Skin of body (tissue), 3 donors: ENCODE measurements at places on chromosomes 5 and 9. TPM values are rescaled to one million over a fixed set of nuclear protein-coding genes. Genes with fewer than 3 reads are reported as not detected.

LVRN gene
- total RNA-seq, result 18.4 TPM

WNT8A gene
- not detected for total RNA-seq

CNTFR gene
- 7.5 TPM for total RNA-seq

GMCL2 gene
- not detected for total RNA-seq

PRDM9 gene
- total RNA-seq, result not detected

S100Z gene
- 0.30 TPM for total RNA-seq

FAM78A gene
- 3.6 TPM for total RNA-seq

OR4F3 gene
- total RNA-seq, result not detected

NCS1 gene
- 7.6 TPM for total RNA-seq

DNA sequence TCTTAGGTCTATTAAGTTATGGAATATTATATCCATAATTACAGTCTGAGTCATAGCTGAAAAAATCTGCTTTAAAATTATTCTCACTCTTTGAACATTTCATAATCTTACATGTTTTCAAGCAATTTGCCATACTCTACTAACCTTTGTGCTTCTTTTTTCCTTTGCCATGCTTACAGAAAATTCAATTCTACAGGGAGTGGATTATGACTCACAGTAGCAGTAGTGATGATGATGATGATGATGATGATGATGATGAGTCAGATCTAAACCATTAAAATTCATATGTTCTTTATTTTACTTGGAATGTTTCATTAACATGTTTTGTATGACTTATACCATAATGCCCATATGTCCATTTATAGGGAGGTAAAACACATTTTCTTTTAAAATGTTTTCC is 207.1 kb downstream of the VPS13A start:
- DNase-seq, result no peak

- peak; percentile 27 for DNase-seq
Observed at GRCh38 chr9:113600871-113601614, 137.5 kb downstream of the RGS3 start.

- no peak for DNase-seq
Observed at GRCh38 chr5:134552301-134552700, 26.8 kb downstream of the JADE2 start.

DNA sequence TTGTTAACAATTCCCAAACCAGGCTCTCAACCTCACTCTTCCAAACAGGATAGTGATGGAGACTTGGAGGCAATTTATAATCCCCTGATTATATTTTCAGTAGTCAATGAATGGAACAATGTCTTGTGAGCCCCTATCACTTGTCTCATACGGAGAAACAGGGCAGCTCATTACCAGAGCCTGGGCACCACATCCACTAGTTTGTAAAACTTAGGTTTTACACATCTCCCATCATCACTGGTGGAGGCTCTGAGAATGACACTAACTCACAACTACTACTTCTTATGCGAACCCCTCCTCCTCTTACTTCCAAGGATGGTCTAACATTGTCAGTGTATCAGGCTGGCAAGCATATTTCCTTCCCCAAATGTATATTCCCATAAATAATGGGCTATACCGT is 253.7 kb downstream of the EPB41L4A start:
- no peak for DNase-seq

GRCh38 chr9:37302277-37302676 is 120.2 kb upstream of the GRHPR start:
- no peak for DNase-seq

DNA sequence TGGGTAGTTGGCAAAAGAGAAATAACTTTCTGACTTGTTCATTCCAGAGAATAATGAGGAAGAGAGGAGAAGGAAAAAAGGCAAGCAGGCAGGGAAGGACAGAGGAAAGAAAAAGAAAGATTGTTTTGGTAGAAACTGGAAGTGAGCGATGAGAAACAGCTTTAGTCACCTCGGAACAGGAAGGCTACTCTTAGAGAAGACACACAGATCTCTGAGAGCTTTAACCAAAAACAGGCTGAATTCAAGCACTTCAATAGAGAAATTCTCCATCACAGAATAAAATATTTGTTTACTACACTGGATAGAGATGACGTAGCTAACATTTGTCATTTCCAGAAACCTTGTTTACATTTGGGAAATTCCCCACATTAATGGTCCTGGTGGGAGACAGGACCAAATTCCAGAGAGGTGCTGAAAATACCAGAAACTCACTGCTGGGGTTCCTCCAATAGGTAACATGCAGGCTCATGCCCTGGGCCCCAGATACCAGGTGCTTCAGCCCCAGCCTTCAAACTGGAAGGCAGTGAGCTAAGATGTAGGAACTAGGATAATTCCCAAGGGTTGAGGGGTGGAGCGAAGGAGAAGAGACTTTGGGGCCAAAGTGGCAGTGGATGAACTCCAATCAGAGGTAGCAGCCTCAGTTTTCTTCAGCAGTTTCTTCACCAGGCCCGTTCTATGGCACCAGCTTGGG is 227.7 kb upstream of the GRAMD2B start:
- no peak for DNase-seq

DNA sequence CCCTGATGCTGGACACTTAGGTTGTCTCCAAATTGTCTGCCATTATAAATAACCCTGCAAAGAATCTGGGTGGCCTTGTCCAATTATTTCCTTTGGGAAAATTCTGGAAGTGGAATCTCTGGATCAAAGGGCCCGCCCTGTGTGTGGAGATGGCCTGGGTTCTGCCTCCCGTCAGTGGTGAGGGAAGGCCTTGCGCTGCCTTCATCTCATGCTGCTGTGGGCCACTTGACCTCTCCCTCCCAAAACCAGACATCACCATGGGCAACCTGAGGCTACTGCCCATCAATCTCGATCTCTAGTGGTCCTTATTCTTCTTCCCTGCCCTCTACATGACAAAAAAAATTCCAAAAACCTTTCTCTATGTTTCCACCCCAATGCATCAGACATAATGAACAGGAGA is 6.6 kb downstream of the CLTB start:
- DNase-seq, result no peak

DNA sequence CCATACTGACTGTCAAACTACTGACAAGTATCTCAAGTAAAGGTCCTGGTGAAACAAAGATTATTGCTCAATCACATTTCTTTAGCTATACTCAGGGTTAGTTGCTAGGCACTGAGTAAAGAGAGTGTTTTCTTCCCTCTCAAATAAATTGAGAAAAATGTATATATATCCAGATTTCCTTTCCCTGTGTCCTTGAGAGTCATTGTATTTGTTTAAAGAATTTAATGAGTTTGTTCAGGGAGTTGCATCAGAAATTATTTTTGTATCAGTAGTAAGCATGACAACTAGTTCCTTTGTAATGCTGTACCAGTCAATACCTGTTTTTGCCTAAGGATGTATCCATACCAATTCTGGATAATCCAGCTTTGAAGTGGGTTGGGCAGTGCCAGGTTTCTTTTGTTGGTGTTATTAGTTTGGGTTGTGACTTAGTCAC is 3.2 kb upstream of the ANKHD1 start:
- DNase-seq, result no peak

GRCh38 chr9:127179633-127180441 is 57.4 kb upstream of the ANGPTL2 start:
- DNase-seq, result no peak

DNA sequence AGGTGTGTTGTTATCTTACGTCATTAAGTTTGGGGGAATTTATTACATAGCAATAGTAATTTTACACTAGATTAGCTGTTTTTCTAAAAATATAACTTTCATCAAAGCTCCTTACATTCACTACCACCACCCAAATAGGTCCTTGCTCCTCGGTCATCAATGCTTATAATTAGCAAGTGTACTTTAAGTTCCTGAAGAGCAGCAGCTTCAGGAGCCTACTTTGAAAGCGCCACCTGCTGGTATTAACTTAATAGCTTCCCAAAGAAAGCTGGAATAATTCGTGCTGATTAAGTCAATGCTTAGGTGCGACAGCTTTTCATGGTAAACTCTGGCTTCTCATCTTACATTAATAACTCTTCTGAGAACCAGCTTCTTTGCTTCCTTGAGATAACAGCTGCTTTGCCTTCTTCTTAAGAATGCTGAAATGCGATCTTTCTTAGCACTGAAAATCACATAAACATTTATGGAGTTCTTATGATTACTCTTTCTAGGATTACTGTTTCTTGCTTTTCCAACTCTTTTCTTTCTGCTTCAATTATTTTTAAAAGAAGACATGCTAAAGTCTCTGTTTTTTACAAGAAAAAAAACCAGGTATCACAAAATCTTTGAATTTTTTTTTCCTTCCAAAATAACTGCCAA is 10.0 kb upstream of the C5 start:
- peak; percentile 52 for DNase-seq

GRCh38 chr9:115142517-115143270 is 24.7 kb upstream of the TNC start:
- DNase-seq, result no peak

GRCh38 chr5:160445132-160445531 is 23.5 kb downstream of the PTTG1 start:
- DNase-seq, result no peak

DNA sequence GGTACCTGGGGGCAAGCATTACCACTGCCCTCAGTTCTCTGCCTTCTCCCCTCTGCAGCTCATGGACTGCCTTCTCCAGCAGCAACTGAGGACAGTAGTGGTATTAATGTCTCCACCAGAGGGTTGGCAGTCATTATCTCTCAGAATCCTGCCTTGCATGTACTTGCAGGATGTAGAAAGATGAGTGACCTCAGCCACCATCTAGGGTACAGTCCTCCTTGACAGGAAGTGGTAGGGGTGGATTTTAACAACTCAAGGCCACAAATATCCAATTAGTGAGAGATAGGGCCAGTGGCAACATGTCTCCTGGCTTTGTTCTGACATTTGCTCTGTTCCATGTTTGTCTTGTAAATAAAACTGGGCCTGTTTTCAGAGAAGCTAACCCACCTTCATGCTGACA is 47.2 kb downstream of the F2R start:
- no peak for DNase-seq

DNA sequence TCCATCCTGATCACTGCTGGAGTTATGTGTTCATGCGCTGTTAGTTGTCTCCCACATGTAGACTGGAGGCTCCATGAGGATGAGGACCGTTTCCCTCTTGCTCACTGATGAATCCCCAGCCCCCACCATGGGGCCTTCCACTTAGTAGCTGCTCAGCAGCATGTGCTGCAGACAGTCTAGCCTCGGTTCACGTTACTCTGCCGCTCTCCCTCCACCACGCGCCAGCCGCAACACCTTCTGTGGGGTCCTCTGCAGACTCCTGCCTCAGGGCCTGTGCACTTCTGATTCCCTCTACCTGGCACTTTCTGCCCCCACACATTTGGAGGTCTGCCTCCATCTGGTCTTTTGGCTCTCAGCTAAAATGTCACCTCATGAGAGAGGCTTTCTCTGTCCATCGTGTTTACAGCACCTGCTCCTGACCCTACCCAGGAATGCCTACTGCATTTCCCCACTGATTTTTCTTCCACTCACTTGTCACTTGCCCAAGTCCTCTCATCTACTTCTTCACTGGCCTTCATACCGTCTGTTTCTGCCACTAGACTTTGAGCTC is 36.3 kb downstream of the STK10 start:
- no peak for DNase-seq

GRCh38 chr9:72460342-72461312 is 60.8 kb upstream of the TMC1 start:
- DNase-seq, result no peak

DNA sequence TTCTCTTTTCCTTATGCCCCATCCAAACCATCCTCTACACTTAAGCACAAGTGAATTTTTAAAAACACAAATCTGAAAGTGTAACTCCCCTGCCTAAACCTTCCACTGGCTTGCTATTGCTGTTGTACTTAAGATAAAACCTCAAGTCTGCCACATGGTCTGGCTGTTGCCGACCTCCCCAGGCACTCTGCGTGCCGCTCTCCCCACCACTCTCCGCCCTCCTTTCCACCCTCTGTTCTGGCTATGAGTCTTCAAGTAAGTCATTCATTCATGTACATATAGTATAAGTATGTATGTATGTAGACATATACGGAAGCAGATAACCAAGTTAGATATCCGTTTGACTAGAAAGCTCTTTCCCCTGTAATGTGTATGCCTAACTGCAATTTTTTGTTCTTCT is 94.7 kb upstream of the ANKRD55 start:
- no peak for DNase-seq

GRCh38 chr5:40797273-40798011 is 732 bp downstream of the PRKAA1 start:
- peak; percentile 25 for DNase-seq

DNA sequence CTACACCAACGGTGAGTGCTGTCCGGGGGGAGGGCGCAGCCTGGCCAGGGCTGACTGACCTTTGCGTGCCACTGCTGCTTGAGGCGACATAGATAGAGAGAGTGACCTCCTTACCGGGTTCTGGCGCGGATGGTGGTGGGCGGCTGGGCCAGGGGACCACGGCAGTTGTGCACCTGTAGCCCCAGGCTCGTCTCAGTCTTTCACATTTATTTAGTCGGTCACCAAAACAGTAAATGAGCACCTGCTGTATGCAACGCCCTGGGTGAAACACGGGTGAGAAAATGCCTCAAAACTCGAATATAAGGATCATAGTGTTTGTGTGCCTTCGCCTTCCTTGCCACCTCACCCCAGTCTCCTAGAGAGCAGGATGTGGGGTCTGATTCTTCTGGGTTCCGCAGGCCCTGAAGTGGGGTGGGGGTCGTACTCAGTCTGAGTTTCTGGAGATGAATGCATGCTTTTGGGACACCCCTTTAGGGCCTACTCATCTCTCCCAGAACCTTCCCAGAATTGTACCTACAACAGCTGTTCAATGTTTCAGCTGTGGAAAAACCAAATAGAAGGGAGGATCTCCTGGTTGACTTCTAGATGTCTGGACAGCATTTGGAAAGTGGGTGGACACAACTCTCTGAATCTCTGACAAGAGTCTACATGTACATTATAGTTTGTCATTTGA is 714 bp downstream of the SEC24A start:
- no peak for DNase-seq

DNA sequence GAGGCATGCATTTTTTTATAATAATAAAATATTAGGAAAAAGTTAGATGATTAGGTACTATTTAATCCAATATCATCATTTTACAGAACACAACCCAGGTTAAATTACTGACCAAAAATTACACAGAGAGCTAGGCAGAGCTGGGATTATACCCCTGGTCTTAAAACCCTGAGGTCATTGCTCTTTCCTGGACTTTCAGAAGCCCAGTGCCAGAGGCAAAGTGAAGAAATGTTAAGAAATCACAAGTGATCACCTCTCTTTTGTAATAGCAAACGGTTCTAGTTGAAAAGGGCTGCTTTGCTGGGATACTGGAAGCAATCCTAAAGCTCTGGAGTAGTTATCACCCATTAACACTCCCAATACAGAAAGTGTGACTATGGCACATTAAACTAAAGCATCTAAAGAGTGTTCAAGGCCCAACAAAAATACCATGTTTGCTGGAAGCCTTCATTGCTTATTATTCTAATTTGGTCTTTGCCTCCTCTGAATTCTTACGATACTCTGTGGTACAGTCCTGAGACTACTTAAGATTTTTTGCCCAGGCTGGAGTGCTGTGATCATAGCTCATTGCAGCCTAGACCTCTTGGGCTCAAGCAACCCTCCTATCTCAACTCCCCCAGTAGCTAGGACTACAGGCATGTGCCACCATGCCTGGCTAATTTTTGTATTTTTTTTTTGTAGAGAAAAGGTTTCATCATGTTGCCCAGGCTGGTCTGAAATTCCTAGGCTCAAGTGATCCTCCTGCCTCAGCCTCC is 575.9 kb downstream of the RAB3C start:
- no peak for DNase-seq
